Fibroblast of skin of right quadriceps (primary cell): ENCODE measurements at places on chromosomes 4 and X.
A peak's percentile ranks its signal among the peaks of the same experiment; 100 is the strongest.

- peak; percentile 19 for DNase-seq
Measured at GRCh38 chrX:108224727-108225621, 133.4 kb downstream of the ATG4A start.

DNA sequence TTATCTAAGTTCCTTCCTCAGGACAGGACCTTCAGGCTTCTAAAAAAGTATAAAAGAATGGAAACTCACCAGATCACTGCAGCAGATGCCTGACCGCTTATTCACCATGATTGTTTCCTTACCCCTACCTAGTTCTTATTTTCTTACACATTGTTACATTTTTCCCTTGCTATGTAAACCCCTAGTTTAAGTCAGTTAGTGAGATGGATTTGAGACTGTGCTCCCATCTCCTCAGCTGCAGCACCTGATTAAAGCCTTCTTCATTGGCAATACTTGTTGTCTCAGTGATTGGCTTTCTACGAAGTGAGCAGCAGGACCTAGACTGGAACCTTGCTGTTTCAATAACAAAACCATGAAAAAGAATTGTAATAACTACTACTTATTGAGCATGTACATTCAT is 4.7 kb downstream of the SPARCL1 start:
- no peak for DNase-seq

- peak; percentile 33 for DNase-seq
Measured at GRCh38 chr4:8176547-8177399, 18.2 kb upstream of the ABLIM2 start.

DNA sequence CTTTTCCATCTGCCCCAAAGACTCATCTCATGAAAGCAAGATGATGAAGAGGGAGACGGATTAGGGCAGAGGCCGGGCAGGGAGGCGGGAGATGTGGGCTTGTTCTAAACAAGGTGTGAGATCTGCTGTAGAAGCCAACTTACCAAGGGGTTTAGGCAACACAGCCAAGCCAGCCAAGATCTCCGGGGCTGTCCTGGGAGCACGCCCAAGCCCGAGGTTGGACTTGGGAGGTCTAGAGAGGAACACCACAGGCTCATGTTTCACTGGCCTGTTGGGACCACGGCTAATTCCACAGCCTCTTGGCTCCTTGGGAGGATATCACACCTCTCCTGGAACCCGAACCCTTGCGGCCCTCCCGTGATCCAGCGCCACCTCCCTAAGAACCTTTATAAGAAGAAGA is 171.4 kb downstream of the CRLF2 start:
- DNase-seq: no peak

- peak; percentile 61 for DNase-seq
Measured at GRCh38 chr4:165493359-165493758, 114.6 kb downstream of the CPE start.

DNA sequence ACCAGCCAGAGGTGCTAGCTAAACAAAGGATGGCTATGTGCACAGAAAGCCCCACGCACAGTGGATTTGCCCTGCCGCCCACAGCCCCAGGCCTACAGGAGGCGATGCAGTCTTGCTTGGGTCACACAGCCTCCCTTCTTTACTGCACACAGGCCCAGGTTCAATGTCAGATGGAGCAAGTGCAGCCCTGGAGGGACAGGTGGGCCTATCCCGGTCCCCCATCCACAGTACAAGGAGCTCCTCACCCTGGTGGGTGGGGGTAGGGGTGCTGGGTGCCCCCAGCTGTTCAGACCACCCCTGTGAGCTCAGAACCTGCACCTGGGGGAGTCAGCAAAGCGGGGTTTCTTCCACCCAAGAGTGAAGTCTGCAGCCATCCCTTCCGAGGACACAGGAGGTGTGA is 87.8 kb downstream of the WFS1 start:
- no peak for DNase-seq

DNA sequence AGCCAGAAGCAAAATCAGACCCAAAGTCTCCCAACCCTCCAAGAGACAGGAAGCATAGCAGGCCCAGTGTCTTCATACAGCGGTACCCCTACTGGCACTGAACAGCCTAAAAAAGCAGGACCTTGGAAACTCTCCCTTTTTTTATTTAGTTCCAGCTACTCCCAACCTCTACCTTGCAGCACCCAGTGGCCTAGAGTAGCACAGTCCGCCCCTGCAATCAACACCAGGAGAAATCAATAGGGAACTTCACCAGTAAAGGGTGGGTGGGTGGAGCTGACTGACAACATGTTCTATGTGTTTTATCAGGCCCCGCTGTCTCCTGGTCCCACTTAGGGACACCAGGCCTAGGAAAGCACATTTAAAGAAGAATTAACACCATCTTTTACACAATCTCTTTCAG is 378.5 kb upstream of the CT83 start:
- no peak for DNase-seq

GRCh38 chr4:21577056-21577455 is 371.5 kb downstream of the KCNIP4 start:
- DNase-seq: no peak

GRCh38 chr4:48275686-48276085 is 6.0 kb upstream of the TEC start:
- no peak for DNase-seq

DNA sequence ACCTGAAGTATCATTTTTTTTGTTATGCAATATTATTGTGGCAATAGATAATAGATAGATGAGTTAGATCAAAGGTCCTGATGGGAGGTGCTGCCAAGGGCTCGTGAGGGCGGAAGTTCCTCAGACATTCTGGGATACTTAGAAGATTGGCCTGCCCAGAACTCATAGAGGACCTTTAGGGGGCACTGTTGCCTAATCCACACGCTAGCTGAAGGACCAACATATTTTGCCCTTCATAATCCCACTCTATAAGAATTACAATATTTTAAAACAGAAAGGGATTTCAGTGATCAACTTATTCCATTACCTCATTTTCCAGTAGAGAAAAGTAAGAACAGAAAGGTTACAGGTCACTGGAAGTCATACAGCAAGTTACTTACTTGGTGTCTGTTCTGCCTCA is 22.9 kb upstream of the COX7B2 start:
- DNase-seq: peak; percentile 35

- DNase-seq: no peak
Measured at GRCh38 chr4:15341733-15342300, 86.0 kb upstream of the C1QTNF7 start.

DNA sequence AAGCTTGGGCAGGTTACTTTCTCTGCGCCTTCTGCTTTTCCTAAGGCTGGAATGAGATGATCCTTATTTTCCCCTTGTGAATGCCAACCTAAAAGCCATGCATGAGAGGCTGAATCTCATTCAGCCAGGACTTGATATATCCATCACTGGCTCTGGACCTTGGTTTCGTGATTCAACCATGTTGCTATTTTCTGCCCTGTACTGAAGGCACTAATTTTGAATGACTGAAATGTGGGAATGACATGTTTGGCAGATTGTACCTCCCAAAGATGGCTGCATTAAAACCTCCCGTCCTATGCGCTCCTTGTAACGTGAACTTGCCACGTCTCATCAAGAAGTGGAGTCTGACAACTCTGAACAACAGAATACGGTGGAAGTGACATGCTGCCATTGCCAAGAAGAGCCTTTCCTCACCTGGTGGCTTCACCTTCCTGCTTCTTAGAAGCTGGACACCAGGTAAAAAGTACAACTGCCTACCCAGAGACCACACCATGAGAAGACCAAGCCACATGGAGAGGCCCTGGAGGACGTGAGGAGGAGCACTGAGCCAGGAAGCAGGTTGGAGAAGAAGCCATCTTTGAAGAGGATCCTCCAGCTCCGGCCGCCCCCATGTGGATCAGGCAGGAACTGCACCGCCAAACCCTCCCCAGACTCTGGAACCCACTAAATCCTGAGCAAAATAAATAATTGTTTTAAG is 174.5 kb downstream of the NSUN7 start:
- DNase-seq: peak; percentile 59

DNA sequence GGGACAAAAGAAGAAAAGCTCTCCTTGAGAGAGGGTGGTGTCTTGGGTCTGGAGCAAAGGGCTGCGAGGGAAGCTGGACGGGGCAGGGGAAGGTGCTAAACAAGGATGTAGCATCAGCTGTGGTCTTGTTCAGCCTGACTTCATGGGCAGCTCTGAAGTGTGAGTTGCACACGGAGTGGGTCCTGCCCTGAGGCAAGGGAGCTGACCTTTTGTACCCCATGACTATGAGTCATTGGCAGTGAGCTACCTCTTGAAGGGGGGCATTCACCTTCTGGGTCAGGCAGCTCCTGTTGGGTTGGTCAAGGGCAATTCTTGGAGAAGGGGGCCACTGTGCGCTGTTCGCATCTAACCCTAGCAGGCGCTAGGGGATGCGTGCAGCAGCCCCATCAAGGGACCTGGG is 151.8 kb downstream of the SMIM20 start:
- DNase-seq: no peak

DNA sequence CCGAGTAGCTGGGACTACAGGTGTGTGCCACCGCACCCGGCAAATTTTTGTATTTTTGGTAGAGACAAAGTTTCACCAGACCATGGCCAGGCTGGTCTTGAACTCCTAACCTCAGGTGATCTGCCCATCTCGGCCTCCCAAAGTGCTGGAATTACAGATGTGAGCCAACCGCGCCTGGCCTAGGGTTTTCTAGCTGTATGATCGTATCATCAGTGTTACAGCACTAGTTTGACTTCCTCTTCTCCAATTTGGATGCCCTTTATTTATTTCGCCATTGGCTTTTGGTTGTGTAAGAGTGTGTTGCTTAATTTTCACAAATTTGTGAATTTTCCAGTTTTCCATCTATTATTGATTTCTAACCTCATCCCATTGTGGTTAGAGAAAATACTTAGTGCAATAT is 5.2 kb downstream of the TKTL1 start:
- DNase-seq: no peak

DNA sequence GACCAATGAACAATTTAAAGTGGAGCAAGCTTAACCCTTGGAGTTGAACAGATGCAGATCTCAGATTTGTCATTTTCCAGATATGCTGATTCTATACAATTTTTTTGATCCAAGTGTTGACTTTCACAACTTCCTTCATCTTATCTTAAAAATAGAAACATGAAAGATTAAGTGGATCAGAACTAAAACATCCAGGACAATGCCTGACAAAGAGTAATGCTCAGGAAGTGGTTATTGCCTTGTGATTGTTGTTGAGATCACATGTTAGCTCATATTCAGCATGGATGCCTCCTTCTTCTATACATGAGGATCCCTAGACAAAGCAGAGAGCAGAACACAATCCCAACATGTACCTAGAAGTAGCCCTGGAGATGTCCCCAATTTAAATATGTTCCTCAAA is 160.9 kb downstream of the PPARGC1A start:
- DNase-seq: peak; percentile 10

- DNase-seq: peak; percentile 19
Measured at GRCh38 chrX:38117485-38117884, 103.2 kb downstream of the SRPX start.

DNA sequence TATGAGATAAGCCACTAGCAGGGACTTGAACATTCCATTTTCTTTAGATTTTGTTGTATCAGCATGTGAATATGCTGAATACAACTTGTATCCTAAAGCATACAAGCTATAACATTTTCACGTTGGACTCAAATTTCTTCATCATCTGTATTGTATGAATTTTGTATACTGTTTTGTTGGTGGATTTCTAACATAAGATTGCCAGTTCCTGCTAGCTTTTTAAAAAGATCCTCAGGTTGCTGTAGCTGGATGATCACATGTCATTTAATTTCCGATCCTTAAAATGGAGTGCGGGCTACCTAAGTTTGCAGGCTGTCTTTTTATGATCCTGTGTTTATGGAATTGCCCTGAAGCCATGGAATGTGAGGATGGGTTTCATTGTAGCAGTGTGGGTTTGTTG is 6.9 kb downstream of the PDLIM5 start:
- DNase-seq: no peak

DNA sequence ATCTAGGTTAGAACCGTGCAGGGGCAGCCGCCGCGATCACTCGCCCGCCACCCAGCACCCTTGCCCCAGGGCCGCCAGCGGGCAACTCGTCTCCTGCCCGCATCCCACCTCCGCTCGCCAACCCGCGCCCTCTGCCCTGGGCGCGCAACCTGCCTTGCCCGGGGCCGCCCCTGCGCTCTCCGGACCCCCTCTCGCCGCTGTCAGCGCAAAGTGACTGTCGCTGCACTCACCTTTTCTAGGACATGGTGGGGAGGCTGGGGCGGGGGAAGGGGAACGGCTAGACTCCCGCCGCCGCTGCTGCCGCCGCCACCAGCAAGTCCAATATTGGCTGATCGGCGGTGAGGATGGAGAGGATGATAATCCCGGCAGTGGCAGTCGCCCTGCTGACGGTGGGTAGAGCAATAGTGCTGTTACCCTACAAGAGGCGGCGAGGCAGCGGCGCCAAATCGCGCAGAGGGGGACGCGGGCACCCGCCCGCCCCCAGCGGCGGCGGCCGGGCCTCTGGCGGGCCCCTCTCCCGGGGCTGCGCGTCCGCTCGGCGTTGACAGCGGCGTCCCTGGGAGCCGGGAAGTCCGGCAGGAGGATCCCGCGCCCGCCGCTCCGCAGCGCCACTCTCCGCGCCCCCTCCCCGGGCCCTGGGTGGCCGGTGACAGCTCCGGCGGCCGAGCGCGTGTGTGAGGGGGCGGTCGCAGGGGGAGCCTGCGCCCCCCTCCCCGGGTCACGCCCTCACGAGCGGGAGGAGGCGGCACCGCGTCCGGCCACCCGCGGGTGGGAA is 2.3 kb upstream of the NR3C2 start:
- DNase-seq: no peak

- DNase-seq: no peak
Measured at GRCh38 chrX:54926978-54927377, 6.4 kb downstream of the TRO start.

GRCh38 chrX:19293606-19294325 is 50.0 kb upstream of the PDHA1 start:
- DNase-seq: no peak

- DNase-seq: no peak
Measured at GRCh38 chrX:134821901-134822300, 163.6 kb upstream of the PLAC1 start.

DNA sequence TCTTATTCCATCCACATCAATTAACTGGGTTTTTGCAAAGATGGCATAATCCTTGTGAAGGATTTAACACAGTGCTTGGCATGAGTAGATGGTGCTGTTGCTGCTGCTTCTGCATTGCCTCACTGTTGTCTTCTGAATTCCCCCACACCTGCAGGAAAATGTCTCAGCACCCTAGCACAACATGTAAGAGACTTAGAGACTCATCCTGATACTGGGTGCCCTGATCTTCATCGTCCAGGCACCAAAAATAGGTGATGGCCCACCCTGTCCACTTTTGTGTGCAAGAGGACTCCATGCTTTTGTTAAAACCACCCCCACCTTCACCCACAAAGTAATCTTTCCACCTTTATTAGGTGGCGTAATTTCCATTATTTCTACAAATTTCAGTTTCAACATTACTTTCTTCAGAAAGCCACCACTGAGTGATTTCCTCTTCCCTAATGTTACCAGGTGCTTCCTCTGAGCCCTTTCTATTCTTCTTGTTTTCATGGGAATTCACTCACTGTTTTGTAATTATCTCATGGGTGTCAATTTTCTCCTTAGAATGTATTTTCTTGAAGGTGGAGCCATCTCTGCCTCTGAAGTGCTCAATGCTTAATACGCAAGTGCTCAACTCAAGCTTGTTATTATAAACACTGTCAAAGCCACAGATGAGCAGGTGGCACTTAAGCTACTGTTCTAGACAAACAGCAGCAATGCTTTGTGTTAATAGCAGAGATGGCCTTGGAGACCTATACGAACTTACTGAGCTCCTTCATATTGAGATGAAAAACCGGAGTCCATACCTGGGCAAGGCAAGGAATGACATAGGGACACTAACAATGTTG is 89.5 kb downstream of the HS3ST1 start:
- no peak for DNase-seq

- DNase-seq: peak; percentile 74
Measured at GRCh38 chr4:76823495-76823894, 74.4 kb downstream of the SOWAHB start.

- DNase-seq: no peak
Measured at GRCh38 chrX:72304877-72305276, 837 bp downstream of the CITED1 start.
